ENCODE measurements at places on chromosomes 2 and 18.

DNA sequence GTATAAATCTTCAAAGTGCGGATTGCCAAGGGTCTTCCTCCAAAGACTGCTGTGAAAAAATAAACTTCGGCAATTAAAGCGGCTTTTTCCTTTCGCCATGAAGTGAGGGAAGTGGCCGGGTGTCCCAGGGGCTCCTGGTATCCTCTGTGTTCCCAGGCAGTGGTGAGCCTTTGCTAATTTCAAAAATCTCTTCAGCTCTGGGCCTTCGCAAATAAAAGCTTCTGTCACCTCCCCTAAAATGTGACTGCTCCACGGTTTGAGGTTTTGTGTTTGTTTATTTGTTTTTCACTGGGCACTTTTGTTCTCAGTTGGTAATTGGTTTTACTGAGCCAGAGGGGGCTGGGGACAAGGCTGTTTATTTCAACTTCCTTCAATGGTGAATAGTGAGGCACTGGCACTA lies 270.1 kb upstream of the POU3F3 start:
- no peak for DNase-seq

GRCh38 chr18:79952996-79953559 lies 1.6 kb upstream of the SLC66A2 start:
- DNase-seq: no peak

DNA sequence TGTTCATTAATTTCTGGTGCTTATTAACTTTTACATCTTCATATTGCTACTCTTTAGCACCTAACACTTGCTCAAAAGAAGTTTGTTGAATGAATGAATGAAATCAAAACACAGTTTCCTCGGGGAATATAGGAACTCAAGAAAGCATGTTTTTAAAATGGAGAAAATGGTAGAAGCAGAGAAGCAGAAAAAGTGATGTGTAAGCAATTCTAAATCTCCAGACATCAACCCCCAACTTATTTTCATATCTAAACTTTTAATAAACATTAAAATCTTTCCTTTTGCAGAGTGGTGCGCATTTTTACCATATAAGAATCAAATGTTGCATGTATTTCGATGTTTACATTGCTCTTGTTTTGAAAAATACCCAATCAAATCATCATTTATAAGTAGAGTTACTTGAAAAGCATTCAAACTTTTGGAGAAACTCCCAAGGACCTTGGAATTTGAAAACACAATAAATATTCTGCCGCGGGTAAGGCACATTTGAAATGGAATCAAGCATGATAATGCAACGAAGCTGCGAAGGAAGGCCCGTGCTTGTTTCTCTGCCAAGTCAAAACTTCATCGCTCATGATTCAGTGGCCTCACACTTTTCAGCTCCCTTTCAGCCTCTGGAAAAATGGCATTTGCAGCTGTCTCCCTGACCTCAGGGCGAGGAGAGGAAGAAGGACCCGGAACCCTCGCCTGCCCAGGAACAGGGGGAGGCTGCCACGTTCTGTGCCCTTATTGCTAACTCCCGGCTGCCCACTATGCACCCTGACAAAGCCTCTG lies 26.7 kb upstream of the SMIM21 start:
- no peak for DNase-seq

GRCh38 chr18:28684746-28685355 lies 507.9 kb upstream of the CDH2 start:
- DNase-seq: no peak

DNA sequence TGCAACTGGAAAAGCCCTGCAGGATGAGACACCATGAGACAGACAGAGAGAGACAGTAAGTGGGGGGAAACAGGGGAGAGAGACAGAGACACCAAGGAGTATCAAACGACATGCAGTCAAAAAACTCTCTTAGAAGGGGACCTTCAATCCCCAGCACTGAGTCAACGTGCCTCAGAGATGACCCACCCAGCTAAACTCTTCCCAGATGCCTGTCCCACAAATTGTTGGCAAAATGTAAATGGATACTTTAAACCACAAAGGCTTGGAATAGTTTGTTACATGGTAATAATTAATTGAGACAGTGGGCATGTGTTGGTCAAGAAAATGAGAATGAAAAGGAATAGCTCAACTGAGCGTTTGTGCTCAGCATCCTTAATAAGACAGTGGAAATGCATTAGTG lies 98.3 kb downstream of the GRB14 start:
- no peak for DNase-seq

DNA sequence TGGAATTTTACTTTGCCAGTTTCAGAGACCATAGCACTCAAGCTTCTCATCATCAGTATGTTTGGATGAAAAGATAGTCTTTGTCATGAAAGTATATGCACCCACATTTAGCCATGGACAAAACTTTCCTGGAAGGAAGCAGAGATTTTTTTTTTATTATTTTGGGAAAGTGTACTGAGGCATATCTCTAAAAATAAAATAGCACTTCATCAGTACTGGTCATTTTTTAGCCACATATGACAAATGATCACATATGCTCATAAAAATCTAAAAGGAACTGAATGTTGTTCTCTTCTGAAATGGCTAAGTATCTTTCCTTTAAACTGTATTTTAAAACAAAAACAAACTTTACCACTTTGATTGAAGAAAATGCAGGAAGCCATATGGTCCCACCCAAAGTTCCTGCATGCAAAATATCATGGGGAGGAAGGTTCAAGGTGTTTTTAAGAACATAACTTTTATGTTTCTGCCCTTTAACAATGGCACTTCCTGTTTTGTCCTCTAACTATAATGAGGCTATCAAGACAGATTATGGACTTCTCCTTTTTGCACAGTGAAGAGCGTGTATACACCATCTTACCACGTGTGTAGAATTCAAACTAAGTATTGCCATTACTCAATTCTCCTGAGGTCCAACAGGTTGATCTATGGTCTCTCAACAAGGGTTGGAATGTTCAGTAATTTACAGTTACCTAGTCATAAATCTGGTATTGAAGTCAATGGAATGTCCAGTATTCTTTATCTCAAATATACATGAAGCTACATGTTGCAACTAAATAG lies 77.1 kb upstream of the SLC39A10 start:
- no peak for DNase-seq

DNA sequence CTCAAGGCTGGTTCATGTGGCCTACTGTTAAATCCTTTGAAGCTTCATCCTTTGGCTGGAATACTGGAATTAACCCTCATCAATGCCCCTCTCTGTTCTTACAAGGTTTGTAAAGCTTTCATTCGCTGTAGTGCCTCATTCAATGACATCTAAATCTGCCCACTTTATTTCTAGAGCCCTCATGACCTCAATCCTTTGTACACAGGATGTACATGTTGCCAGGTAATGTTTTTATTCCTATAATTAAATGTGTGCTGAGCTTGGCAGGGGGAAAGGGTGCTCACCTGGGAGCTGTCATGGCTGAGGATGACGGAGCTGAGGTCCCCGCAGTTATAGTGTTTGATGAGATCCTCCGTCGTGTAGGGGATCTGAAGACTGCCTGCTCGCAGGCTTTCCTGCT lies 39.3 kb downstream of the TRABD2A start:
- no peak for DNase-seq

- DNase-seq: no peak
Observed at GRCh38 chr2:11368059-11368572, 23.7 kb upstream of the ROCK2 start.

- DNase-seq: no peak
Observed at GRCh38 chr2:17578466-17578928, 38.0 kb downstream of the VSNL1 start.

DNA sequence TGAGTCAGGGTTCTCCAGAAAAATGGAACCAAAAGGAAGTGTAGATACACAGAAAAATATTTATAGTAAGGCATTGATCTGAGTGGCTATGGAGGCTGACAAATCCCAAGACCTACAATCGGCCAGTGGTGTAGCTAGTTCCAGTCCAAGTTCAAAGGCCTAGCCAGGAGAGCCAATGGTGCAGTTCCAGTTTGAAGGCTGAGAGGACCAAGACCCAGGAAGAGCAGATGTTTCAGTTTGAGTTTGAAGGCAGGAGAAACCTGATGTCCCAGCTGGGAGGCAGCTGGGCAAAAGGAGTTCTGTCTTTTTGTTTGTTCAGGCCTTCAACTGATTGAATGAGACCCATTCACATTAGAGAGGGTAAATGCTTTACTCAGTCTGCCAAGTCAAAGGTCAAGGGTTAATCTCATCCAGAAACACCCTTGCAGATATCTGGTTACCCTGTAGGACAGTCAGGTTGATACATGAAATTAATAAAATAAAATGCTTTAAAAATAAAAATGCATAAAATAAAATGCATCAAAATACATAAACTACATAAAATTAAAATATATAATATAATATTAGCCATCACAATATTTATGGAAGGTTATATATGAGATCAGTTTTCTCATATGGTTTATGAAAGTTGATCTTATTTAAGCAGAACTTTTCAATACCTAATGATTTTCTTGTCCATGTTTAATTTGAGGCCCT lies 38.7 kb downstream of the KCNE4 start:
- DNase-seq: no peak

- no peak for DNase-seq
Observed at GRCh38 chr2:180203972-180204371, 196.9 kb upstream of the CWC22 start.

DNA sequence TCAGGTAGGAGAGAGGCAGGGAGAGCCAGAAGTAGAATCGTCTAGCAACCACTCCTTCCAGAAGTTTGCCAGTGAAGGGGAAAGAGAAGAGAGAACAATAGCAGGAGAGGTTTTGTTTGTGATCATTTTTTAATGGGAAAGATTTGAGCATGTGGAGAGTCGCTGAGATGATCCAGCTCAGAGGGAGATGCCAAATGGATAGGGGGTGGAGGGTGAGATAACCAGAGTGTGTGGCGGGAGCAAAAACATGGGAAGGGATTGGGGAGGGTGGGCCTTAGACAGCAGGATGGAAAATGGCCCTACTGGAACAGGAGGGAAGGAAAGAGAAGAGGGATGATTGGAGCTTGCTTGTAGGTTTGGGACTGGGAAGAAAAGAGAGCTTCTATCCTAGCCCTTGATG lies 269.8 kb downstream of the GLI2 start:
- DNase-seq: no peak
